ENCODE measurements at places on chromosomes 3 and 15.

DNA sequence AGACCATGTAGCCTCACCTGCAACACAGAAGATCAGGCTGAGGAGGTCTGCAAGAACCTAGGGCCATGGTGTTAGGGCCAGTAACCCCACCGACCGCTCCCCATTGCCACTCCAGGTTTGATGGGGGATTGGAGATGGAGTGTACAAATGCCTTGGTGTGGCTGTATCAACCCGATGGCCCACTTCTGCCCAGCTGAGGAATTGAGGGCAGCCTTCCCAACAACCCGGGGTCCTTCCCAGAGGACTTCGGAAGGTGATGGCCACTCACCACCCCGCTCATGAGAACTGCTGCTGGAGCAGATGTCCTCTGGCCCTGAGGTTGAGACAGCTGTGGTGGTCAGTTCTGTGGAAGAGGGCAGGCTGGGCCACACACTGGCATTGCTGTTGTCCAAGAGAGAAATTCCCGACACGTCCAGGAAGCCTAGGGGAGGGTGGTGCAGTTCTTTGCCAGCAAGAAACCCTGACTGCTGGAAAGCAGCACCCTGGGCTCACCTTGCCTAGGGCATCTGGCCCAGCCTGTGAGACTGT, 8.9 kb downstream of the GORASP1 start:
- no peak for DNase-seq

- peak; percentile 35 for DNase-seq
Observed at GRCh38 chr3:111619833-111620232, 24.7 kb upstream of the ZBED2 start.

- DNase-seq = no peak
Observed at GRCh38 chr3:29544701-29545363, 264.0 kb downstream of the RBMS3 start.

GRCh38 chr15:82549199-82549665, 9.0 kb upstream of the RPS17 start:
- no peak for DNase-seq

DNA sequence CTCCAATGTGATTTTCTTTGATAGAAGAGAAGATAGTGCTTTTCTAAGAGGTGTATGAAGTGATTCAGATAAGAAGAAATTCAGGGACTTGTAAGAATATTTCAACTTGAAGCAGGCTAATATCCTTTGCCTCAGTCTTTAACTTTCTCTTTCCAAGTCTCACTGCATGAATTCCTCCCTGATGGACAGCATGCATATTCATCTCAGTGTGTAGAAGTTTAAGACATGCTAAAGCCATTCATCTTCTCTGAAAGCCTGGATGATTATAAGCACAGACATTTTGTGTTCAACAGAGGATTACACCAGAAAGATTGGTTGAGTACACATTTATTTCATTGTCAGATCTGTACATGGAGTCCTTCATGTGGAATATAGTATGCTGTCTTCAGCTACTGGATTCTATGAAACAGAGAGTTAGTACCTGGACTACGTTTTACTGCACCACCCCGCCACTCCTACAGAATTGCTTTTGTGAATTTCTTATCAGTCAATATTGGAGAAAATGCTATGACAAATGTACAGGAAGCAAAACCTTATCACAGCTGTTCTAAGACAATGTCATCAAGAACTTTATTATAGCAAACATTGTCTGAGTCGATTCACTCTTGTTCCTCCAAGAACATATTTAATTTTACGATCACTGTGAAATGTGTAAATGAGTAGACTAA, 1346.1 kb downstream of the OTOL1 start:
- DNase-seq = no peak

DNA sequence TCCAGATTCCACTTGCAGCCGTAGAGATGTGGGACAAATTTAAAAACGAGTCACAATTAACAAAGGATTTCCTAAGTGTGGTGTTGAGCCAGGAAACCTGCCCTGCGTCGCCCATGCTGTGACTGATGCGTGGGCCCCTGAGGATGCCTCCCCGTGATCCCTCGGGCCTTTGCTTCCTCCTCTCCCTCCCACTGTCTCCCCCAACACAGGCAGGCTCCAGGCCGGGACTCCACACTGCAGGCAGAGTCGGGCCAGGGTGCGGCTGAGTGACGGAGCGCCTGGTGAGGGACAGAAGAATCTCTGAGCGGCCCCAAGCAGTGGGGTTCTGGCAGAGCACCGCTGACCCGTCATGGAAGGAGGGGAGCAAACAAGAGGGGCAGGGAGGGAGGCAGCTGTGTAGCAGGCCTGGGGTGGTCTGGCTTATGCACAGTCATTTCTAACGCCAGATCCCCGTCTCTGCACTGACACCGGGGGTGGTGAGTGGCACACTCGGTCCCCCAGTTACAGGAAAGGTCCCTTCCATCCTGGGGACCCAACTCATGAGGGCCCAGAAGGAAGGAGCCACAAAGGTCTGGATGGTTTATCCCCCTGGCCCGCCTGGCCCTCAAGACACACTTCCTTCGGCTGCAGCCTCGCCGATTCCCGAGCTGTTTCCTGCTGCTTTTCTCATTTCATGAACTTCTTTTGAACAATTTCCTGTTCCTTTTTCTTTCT, 91.0 kb downstream of the XXYLT1 start:
- no peak for DNase-seq

DNA sequence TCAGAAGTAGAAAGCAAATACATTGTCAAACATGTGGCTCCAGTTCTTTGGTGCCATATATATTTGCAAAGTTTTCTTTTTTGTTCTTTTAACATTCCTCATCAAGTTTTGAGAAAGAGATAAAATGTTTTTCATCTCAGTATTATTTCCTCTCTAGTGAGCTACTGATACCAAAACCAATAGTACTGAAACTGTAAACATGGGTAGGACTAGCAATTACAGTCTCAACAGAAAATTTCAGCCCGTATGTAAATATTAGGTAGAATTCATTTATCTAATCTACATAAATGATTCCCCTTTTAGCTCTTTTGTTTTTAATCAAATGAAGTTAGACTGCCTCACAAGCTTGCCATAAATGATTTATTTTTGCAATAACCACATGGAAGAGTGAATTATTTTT, 21.4 kb downstream of the SECISBP2L start:
- DNase-seq = no peak

GRCh38 chr3:155646669-155647068, 98.2 kb downstream of the PLCH1 start:
- no peak for DNase-seq

Measured in foreskin keratinocyte (primary cell).